GM04504 (cell line): ENCODE measurements at places on chromosomes 4 and X.

DNA sequence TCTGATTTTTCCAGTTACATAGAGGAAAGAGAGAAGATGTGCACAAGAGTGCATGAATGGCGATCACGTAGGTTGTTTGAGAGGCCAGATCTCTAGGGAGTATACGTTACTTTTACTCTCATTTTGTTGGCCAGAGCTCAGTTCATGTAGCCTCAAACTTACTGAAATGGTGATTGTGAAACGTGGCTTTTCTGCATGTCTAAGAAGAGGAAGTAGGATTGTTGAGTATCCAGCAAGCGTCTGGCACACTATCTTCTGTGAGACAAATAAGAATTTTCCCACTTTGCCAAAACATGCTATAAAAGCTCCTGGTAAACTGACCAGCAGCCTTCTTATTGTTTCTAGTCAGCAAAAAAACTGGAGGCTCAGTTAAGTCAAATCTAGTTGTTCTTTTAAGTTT lies 264.5 kb upstream of the EMCN start:
- no peak for DNase-seq

DNA sequence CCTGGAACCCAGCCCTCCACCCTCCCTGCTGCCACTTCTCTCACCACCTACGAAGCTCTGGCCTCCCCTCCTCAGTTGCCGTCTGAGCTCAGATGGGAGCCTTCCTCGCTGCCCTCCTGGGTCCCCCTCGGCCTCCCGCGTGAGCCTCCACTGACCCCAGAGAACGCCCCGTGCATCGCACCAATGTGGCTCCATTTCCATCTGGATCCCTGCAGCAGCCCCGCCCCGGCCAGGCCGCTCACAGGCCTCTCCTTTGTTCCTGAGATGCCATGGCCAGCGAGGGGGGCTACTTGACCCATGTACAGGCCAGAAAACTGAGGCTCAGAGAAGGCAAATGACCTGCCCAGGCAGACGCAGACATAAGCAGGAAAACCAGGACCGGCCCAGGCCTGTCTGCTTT lies 242.4 kb upstream of the PSAPL1 start:
- DNase-seq: no peak

DNA sequence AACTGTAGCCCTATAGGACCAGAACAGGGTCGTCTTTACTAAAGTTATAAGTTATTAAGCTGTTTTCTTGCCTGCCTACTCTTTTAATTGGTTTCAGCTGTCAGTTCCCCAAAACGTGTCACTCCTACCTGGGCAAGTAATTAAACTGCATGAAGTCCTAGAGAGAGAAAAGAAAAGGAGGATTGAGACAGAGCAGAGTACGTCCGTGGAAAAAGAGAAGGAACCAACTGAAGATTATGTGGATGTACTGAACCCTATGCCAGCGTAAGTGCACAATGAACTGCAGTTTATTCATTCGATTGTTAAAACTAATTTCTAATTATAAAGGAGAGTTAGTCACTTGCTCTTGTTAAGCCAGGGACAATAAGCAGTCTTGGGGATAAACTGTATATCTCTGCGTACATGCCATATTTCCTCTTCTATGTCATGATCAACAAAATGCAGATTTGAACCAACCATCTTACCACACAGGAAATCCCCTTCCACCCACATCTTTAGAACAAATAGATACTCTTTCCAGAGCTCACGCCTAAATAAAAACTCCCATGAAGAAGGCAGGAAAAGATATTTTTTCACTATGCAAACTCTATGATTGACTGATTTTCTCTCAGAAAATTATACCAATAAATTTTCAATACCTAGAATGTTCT lies 22.8 kb downstream of the STAP1 start:
- no peak for DNase-seq

DNA sequence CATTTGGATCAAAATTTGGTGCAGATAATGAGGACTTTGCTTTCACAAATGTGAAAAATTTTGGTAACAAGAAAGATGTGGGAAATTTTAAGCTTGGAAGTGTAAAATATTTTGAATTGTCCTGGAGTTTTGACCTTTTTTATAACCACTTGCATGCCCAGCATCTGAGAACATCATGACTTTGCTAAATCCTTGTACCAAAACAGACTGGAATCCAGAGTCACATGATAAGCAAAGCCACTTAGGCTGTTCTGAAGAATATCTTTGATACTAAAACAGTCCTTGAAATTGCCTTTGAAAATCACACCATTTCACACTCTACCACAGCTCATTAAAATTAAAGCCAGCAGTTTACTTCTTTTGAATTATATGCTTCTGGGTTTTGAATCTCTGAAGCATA lies 2.5 kb upstream of the PPM1K start:
- no peak for DNase-seq

GRCh38 chr4:7823416-7823824 lies 116.2 kb downstream of the AFAP1 start:
- no peak for DNase-seq

- DNase-seq: no peak
Observed at GRCh38 chr4:121514443-121514842, 133.6 kb upstream of the QRFPR start.

DNA sequence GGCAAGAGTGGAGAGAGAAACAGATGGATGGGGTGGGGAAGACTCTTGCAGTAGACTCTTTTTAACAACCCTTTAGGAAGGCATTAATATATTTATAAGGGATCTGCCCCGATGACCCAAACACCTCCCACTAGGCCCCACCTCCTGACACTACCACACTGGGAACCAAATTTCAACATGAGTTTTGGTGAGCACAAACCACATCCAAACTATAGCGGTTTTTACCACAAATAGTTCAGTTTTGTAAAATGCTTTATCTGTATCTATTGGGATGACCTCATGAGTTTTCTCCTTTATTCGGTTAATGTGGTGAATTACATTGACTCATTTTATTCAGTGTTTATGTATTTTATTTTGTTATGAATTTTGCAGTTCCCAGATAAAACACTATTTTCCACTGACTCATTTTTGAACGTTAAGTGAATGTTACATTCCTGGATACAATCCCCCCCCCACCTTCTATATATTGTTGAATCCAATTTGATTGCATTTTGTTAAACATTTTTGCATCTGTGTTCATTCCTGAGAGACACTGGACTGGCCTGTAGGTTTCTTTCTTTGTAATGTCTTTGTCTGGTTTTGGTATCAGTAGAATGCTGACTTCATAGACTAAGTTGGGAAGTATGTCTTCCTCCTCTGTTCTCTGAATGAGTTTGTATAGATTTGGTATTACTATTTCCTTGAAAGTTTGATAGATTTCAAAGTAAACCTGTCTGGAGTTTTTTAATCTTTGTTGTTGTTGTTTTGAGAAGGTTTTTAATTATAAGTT lies 13.9 kb upstream of the CPLX1 start:
- DNase-seq: no peak

- no peak for DNase-seq
Observed at GRCh38 chr4:151940926-151941617, 180.3 kb upstream of the GATB start.

GRCh38 chrX:112066813-112067212 lies 15.8 kb downstream of the TRPC5 start:
- DNase-seq: no peak

DNA sequence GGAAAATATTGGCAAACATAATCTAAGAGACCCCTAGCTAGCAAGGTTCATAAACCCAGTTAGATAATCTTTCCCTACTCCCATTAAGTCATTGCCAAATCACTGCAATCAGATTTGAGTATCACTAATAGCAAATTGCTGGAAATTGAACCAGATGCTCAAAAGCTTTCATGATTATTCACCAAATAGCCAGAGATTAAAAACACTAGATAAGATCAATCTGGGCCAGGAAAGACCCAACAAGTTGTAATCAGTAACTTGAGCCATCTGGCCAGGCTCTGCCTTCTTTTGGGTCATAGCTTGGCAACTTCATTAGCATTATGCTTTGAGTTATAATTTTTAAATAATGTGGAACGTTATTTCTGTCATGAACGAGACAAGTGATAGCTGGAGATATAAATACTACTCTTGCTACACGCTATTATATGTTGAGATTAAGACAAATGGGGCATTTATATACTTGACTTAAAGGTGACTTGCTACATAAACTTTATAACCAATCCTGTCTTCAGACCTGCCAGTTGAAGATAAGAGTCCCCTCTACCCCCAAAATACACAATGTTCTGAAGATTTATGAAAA lies 196.6 kb upstream of the EDNRA start:
- DNase-seq: no peak

DNA sequence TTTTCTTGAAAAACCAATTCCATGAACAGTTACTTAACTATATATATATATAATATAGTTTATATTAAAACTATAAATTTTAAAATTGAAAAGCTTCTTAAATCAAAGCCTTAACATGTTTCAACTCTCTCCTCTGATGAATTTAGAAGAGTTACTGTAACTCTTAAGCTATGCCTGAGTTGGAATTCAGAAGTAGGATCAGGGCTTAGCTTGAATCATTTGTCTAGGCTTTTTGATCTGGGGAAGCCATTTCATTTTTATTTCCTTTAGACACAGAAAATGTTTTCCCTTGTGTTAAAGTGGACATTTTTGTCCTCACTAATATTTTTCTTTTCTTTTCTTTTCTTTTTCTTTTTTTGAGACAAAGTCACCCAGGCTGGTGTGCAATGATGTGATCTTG lies 40.4 kb upstream of the PDLIM5 start:
- no peak for DNase-seq

DNA sequence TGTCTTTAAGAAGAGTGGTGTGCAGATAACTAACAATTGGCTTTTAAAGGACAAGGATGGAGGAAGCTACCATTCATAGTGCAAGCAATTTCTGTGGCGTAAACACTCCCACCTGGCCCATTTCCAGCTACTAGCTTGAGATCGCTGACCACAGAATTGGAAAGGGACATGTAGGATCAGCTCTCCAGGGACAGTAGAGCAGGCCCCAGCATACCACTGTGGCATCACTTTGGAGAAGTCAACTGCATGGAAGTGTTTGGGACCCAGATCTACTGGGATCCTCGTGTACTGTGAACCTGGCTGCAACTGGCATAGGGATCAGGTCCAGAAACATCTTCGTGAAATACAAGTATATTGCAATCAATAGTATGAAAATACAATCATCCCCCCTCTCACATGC lies 515.0 kb downstream of the INPP4B start:
- no peak for DNase-seq

GRCh38 chr4:88575186-88575585 lies 17.1 kb upstream of the HERC3 start:
- no peak for DNase-seq

GRCh38 chrX:154602226-154602625 lies 16.9 kb downstream of the CTAG1B start:
- no peak for DNase-seq

DNA sequence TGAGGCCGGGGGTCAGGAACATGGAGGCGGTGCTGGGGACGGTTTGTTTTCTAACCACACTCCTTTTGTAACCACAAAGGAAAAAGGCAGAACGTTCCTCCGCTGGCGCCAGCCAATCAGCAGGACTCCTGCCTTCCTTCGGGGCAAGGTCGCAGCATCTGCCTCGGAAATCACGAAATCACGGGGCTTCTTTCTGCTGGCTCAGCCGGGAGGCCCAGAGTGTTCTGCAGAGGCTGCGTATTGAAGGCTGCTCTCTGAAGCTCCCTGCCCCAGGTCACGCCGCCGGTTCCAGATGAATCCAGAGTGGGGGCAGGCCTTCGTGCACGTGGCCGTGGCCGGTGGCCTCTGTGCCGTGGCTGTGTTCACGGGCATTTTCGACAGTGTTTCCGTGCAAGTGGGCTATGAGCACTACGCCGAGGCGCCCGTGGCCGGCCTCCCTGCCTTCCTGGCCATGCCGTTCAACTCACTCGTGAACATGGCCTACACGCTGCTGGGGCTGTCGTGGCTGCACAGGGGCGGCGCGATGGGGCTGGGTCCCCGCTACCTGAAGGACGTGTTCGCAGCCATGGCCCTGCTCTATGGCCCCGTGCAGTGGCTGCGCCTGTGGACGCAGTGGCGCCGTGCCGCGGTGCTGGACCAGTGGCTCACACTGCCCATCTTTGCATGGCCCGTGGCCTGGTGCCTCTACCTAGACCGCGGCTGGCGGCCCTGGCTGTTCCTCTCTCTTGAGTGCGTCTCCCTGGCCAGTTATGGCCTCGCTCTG lies 9.4 kb downstream of the TMEM187 start:
- no peak for DNase-seq

GRCh38 chr4:122044501-122044900 lies 92.6 kb upstream of the TRPC3 start:
- no peak for DNase-seq

- DNase-seq: no peak
Observed at GRCh38 chrX:1387141-1387776, 4.7 kb downstream of the SLC25A6 start.

- DNase-seq: no peak
Observed at GRCh38 chr4:116275006-116275405, 810.4 kb downstream of the TRAM1L1 start.

GRCh38 chr4:20418861-20419451 lies 167.3 kb downstream of the SLIT2 start:
- DNase-seq: peak; percentile 47

- no peak for DNase-seq
Observed at GRCh38 chr4:180564026-180564425, 1679.2 kb upstream of the TENM3 start.

- DNase-seq: no peak
Observed at GRCh38 chr4:33579951-33580350, 2664.4 kb downstream of the ARAP2 start.

GRCh38 chr4:20260821-20261220 lies 9.1 kb downstream of the SLIT2 start:
- DNase-seq: no peak

DNA sequence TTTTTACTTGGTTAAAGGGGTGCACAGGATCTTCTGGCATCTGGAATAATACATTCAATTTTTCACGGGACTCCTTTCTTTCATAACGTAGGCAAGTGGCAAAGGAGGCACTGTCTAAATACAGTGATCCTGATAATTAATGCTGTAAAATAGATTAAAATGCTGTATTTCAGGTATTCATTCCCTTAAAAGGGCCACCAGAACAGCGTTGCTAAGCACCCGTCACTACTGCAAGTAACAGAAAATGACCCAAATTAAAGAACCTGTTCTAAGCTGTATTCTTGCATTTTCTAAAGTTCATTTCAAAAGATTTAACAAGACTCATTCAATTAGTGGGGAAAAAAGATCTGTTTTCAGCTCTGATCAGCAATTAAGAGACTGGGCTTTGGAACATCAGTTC lies 208.2 kb downstream of the TENM3 start:
- DNase-seq: no peak

GRCh38 chr4:156961196-156962057 lies 10.2 kb downstream of the PDGFC start:
- no peak for DNase-seq

DNA sequence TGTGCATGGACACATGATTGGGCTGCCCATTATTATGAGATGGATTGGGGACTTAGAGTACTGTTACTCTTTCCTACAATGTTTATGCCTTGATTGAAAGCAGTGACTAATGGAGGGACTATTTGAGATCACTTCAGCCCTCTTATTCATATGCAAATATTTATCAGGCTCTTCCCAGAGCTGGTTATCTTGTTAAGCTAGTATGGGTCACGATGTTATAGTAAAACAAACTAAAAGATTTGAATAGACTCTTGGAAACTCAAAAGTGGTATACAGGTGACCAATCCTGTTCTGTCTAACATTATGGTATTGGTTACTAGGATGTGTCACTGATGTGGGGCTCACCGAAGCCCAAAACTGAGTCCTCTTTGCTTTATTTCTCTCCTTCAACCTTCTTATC lies 306.2 kb upstream of the CASK start:
- DNase-seq: no peak
